ENCODE measurements at places on chromosomes 1 and 21.
A peak's percentile ranks its signal among the peaks of the same experiment; 100 is the strongest.

DNA sequence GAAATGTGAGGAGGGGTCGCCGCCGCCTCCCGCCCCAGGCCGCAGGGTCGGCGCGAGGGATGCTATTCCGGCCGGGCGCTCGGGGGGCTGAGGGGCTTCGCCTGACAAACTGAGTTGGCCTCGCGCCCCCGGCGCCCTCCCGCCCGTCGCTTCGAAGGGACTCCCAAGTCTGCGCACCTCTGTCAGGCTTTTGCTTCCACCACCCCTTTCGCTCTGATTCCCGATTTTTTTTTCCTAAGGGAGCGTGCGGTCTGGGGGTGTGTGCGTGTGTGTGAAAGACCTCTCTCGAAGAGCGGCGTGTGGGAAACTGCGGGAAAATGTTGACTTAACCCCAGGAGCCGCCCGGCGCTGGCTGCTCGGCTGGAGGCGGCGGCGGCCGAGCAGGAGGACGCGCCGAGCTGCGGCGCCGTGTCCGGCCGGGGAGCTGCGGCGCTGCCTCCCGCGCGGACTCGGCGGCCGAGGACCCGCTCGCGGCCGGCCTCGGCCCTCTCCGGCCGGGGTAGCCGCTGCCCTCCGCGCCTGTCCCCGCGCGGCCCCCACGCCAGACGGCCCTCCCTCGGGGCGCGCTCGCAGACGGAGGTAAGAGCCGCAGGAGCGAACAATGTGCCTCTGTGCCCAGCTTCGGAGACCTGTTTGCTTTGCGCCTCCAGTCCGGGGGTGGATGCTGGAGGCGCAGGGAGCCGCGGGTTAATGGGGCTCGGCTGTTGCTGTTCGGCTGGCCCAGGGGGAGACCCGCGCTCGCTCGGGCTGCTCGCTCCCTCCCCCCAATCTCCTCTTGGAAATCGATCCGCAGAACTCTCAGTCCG is 1.1 kb downstream of the ADGRL2 start:
- peak; percentile 54 for DNase-seq

DNA sequence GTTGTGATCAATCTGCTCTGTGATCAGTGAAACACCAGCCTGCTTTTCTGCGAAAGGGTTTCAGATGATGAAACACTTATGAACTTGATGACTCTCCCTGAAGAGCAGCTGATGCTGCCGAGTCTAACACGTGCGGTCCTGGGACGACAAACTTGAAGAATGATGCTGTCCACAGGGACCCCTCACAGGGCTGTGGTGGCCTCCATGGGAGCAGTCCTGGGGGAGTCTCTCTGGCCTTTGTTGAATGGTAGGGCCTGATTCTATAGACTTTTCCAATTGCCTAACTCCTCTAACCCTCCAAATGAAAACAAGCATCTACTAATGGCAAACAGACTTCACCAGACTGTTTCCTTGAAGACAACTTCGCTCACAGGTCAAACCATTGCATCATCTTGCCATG is at the start of gene OR2T10:
OR2T10 (minus strand) TSS at position 112 of the 400 bp plus-strand sequence. CDS start 3,932 bp downstream, outside the sequence.
- DNase-seq: no peak

DNA sequence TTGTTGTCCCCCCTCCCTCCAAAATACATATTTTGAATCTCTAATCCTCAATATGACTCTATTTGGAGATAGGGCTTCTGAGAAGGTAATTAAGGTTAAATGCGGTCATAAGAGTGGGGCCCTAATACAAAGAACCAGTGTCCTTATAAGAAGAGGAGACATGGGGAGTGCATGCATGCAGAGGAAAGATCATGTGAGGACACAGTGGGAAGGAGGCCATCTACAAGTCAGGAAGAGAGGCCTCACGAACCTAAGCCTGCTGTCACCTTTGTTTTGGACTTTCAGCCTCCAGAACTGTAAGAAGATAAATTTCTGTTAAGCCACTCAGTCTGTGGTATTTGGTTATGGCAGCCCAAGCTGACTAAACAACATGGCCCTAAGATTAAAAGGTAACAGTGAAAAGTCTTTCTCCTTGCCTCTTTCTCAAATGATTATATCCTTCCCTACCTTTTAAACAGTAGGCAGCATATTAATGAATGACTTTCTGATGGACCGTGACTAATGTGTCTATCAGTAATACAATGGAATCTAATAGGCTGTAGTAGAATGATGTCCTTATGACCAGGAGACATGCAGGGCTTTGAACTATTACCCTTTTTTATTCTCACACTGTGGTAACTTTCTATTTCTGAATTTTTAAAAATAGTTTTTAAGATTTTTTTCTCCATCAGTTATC is 40.6 kb upstream of the ST6GALNAC3 start:
- no peak for DNase-seq

GRCh38 chr1:199113265-199113869 is 474.5 kb downstream of the PTPRC start:
- DNase-seq: peak; percentile 37

DNA sequence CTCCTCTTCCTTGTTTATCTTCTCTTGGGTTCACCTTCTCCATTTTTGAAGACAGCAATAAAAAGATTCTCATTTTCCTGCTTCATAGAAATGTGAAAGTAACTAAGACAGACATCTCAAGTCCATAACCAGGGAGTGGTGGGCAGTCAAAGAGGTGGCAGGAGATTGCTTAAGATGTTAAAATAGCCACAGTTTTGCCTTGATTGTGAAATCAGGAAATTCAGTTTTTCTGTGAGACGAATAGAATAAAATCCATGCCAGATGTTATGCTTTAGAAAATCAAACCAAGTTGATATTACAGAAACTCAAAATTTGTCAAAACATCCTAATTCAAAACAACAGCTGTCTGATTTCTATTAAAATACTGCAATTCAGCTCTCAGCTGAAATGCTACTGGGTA is 57.2 kb downstream of the TNN start:
- no peak for DNase-seq

- DNase-seq: no peak
These were observed 459.3 kb downstream of the ADGRL2 start for GRCh38 chr1:82260051-82260450.

GRCh38 chr1:71193153-71193552 is 112.3 kb upstream of the ZRANB2 start:
- no peak for DNase-seq

- DNase-seq: no peak
These were observed 19.6 kb downstream of the SPATA45 start for GRCh38 chr1:212827831-212828278.

GRCh38 chr1:146035048-146035423 is 13.5 kb upstream of the HJV start:
- DNase-seq: no peak

- DNase-seq: no peak
These were observed 45.4 kb upstream of the MPZL1 start for GRCh38 chr1:167676205-167676915.

DNA sequence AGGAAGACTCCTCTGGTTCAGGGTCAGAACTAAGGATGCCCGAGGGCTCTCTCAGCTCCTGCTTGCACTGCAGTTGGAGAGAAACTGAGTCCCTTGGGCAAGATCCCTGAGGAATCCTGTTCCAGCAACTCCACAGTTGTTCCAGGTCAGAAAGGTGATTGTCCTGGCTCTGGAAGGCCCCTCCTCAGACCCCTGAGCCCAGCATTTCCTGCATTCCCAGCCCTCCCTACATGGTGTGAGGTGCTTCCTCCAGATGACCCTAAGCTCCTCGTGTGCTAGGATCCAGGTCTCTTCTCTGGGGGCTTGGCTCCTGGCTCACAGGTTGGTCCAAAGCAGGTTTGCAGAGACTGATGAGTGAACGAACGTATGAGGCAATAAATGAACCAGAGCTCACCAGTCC is 11.5 kb downstream of the LDLRAD1 start:
- DNase-seq: no peak

DNA sequence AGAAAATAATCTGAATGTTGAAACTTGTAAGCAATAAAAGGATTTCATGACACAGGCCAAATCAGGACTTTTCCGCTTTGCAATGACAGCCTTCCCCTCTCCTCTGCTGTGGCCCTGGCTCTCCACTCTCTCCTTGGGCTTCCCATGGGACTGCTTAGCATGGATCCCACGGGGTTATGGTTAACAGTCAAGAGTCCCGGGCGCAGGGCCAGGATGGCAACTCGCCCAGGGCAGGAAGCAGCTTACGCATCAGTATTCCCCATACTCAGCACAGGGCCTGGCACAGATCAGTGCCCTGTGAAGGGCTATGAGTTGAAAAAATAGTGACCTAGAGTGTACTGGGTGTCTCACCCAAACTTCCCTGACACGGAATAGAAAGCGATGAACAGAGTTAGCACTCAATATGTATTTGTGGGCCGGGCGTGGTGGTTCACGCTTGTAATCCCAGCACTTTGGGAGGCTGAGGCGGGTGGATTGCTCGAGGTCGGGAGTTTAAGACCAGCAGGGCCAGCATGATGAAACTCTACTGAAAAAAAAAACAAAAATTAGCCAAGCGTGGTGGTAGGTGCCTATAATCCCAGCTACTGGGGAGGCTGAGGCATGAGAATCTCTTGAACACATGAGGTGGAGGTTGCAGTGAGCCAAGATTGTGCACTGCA is 29.1 kb upstream of the GRHL3 start:
- DNase-seq: no peak

DNA sequence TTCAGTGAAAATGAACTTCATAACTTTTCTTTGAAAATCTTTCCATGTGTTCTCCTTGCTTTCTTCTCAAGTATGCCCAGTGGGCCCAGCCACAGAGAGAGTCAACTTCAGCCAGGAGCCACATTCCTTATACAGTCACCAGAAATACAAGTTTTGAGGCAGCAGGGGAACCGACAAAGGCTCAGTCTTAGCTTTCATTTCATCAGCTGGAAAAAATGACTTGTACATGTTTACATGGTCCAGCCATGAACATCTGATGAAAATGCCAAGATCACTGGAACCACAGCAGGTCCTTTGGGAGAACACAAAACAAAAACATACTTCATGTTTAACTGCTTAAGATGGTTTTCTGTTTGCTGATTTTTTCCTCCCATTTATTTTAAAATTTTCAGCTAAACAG is 72.5 kb downstream of the SYDE2 start:
- no peak for DNase-seq

GRCh38 chr1:223775054-223775453 is 62.7 kb downstream of the CAPN2 start:
- no peak for DNase-seq

GRCh38 chr21:15549671-15550070 is 180.1 kb upstream of the USP25 start:
- DNase-seq: peak; percentile 51

GRCh38 chr1:156458181-156458503 is 42.4 kb downstream of the MEF2D start:
- no peak for DNase-seq

DNA sequence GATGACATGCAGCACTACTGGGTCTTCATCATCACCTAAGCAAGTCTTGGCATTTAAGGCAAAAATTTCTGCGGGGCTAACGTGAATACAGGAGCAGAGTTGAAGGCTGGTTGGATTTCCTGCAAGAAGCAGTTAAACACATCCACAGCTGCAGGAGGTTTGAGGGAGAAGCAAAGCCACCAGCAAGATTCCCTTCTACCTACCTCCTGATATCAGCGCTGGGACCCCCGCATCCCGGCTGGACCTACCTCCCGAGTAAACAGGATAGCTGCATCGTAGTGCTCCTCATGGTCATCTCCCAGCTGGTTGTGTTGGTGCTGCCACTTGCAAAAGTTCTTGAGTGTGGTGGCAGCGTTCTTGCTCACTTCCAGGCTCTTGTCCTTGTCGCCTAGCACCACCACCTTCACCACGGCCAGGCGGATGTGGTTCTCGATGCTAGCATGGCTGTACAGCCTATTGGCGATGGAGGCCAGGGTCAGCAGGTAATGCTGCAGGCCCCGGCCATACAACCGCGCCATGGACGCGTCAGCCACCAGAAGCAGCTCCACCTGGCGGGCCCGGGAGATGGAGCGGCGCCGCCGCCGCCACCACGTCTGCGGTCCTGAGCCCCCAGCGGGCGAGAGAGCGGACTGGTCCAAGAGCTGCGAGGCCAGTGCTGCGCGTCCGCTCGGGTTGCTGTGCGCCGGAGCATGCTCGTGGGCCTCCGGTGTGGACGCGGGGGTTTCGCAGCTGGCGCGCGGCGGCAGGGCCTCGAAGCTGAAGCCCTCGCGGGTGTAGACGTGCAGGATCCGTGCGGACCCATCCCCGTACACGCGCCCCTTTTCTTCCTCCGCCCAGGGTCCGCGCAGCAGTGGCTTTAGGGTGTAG is 1.6 kb downstream of the ADAMTS5 start:
- peak; percentile 83 for DNase-seq

- DNase-seq: peak; percentile 91
These were observed 132.9 kb upstream of the WNT4 start for GRCh38 chr1:22275626-22276395.

GRCh38 chr21:39127506-39127905 is 55.7 kb downstream of the PSMG1 start:
- DNase-seq: no peak

DNA sequence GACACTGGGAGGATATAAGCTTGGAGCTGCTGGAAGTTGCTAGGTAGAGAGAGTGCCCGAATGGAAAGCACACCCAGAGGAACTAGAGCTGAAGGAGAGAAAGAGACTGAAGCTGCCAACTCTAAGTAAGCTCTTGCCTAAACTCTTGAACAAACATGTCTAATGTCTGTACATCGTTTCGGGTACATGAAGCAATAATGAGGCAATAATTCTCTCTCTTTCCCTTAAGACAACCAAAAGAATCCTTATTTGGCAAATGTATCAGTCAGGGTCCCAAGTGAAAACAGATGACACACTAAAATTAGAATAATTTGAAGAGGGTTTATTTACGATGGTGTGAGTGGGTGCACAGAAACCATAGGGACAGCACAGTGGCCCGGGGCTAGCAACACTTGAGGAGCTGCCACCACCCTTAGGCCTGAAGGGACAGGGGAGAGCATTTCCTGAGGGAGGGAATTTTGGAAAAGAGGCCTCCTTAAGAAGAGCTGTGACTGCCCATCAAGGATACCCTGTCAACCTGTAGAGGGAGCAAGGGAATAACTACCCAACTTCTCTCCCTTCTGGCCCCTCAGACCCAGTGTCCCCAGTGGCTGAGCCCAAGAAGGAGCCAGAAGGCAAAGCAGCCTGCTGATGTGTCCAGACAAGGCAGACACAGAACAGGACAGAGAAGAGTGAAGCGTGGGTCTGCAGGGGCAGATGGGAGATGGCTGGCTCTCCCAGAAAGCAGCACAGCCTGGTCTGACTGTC is 36.1 kb upstream of the KHDRBS1 start:
- peak; percentile 87 for DNase-seq

DNA sequence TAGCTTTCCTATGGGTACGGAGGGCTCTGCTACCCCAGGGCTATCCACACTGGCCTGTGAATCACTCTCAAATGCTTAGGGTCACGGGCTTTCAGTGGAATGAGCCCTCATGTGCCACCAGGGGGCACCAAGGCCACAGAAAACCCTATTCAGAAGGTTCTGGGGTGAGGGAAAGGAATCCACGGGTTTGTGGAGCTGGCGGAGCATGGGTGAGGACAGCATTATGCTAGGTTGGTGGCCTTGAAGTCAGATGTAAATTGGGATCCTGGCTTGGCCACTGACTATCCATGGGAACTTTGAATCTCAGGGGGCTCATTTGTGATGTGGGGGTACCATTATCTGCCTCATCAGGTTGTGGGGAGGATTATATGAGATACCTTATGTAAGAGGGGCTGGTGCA is 5.1 kb upstream of the LAMTOR5 start:
- DNase-seq: peak; percentile 92

GRCh38 chr1:198968866-198969265 is 330.0 kb downstream of the PTPRC start:
- no peak for DNase-seq
